Thyroid gland (tissue), 4 donors: ENCODE measurements at places on chromosomes 4 and X. TPM values are rescaled to one million over a fixed set of nuclear protein-coding genes. Genes with fewer than 3 reads are reported as not detected.

DNA sequence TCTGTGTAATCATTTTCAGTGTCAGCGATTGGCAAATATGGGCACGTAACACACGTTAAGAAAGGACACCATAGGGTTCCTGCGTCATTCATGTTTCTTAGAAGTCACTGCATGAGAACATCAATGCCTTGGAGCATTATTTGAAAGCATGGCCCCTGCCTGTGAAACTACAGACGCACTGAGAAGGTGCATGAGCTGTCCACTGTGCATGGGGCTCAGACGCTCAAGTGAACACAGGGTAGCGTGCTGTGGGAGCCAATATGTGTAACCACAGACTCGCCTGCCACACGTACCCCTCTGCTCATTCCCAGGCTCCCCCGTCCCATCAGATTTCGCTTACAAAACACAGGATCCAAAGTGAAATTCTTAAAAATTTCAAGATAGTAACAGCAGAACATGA lies 6.5 kb downstream of the PPP2R2C start:
- no peak for DNase-seq

DNA sequence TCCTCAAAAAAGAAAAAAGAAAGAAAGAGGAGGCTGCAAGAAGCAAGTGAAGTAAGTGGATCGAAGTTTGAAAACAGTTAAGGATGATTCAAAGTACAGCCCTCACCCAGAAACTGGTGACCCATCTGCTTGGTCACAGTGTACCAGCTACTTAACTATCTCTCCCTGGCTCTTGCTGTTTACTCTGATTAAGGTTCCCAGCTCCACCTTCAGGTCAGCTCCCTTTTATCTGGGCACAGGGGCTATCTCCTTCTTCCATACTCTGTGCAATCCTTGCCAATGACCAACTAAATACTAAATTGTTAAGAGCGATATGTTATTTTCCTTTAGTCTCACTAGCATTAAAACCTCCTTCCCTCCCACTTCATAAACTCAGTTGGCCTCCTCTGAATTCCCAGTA lies 81.5 kb upstream of the SMIM10 start:
- DNase-seq: no peak

DNA sequence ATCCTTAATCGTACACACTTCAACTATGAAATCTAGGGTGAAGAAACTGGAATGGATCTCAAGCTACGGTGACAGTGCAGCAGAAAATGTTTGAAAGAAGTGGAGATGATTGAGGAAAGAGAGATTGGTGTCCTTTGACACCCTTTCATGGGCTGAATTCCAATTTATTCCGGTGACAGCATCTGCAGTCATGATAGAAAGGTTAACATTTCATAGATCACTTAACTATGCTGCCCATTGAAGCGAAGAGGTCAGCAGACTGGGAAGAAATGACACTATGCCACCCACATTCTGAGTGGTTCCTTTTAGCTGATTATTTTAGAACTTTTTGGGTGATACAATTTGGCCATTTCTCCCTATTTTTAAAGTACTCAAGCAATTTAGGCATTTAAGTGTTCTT lies 82.3 kb downstream of the DNAAF6 start:
- no peak for DNase-seq

The GALNTL6 gene
- total RNA-seq: not detected

The ARHGAP6 gene
- total RNA-seq: 49.2 TPM

The UGT2B10 gene
- total RNA-seq: not detected

The EVC gene
- 43.6 TPM for total RNA-seq

The TRIML2 gene
- not detected for total RNA-seq

The PRDM8 gene
- total RNA-seq: 5.4 TPM
